ENCODE measurements at places on chromosomes 13 and 19. TPM values are rescaled to one million over a fixed set of nuclear protein-coding genes. Genes with fewer than 3 reads are reported as not detected.

DNA sequence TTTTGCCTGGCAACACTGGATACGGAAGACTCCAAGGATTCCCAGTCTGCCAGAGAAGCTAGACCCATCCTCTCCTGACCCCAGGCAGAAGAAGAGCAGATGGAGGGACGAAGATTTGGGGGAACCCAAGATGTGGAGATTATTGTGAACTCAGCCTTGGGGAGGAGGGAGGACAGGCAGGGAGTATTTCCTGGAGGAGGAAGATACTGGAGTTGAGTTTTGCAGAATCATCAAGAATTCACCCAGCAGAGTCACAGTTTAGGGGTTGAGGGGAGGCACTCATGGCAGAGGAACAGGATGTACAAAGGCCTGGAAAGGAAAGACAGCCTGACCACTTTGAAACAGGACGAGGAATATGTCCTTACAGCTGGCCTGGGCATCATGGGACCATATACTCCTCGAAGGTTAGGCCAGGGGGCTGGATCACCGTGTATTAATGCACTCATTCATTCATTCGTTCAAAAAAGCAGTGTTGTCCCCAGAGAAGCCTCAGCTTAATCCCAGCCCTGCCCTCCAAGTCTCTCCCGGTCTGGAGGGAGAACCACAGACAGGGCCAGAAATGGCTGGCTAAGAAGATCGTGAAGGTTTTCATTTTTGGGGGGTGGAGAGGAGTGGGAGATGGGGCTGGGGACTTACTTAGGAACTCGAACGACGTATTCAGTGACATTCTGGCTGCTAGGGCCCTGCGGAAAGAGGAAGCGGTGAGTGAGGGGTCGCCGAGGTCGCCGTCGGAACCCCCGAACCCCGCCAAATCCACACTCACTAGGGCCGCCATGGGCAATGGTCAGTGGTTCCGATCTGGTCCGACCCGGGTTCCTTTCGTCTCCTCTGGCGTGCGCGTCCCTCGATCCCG, 517 bp downstream of the GTF2F1 start:
- DNase-seq = no peak
- peak overlapping the region; percentile 90 for H3K27ac ChIP-seq
- H3K27me3 ChIP-seq = no peaks in the 10 kb centered on the region
- peak overlapping the region; percentile 64 for H3K4me3 ChIP-seq

- no peaks in the 10 kb centered on the region for H3K36me3 ChIP-seq
- H3K27ac ChIP-seq = peak overlapping the region; percentile 61
- no peaks in the 10 kb centered on the region for H3K27me3 ChIP-seq
- DNase-seq = no peak
- H3K4me1 ChIP-seq = peaks cover 22% of the 10 kb centered on the region
- peak overlapping the region; percentile 7 for H3K4me3 ChIP-seq
Measured at GRCh38 chr13:72959643-72960042, 99.2 kb upstream of the KLF5 start.

DNA sequence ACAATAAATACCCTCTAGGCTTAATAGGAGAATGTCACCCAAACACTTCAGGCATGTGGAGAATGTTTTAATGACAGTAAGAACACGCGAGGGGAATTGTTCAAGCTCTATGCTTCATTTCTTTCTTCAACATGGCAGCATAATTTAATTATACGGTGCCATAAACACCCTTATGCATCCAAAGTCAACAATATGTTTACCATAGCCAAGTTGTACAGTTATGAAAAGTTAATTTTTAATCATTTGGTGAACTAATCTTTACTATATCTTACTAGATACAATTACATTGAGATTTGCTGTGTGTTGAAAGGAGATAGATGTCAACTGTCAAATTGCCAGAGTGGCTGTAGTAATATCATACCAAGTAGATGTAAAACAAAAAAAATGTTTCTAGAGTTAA, 185.9 kb upstream of the NBEA start:
- H3K27ac ChIP-seq = no peak overlapping the region
- H3K4me3 ChIP-seq = no peak overlapping the region
- no peaks in the 10 kb centered on the region for H3K4me1 ChIP-seq
- no peak for DNase-seq

The TGFBR3L gene
- total RNA-seq = not detected

GRCh38 chr13:71360041-71360440, 507.0 kb downstream of the DACH1 start:
- H3K27me3 ChIP-seq = no peaks in the 10 kb centered on the region
- H3K27ac ChIP-seq = no peak overlapping the region
- DNase-seq = no peak

DNA sequence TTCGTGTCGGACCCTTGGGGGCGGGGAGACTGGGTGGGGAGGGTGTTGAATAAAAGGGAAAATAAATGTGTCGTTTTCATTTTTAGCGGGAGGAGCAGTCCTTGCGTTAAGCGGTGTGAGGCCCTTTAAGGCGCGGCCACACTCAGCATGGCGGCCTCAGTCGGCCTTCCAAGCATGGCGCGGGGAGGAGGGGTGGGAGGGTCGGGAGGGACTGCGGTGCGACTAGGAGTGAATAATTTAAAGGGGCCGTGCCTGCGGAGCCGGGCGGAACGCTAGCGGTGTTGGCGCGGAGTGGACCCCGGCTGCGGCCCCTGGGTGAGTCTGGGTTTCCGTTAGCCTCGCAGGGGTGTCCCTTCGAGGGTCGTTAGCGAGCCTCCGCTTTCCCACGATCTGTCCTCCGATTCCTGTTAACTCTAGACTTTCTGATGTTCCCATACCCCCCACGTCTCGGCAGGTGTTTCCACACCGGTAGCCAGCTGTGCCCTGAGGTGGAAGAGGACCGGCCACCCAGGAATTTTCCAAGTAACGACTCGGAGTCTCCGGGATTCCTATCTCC, 1.5 kb upstream of the PNPLA6 start:
- peak overlapping the region; percentile 71 for H3K4me3 ChIP-seq
- H3K36me3 ChIP-seq = peaks cover 10% of the 10 kb centered on the region
- peak; percentile 86 for DNase-seq
- H3K27me3 ChIP-seq = no peaks in the 10 kb centered on the region
- peak overlapping the region; percentile 92 for H3K27ac ChIP-seq
- peaks cover 17% of the 10 kb centered on the region for H3K4me1 ChIP-seq

DNA sequence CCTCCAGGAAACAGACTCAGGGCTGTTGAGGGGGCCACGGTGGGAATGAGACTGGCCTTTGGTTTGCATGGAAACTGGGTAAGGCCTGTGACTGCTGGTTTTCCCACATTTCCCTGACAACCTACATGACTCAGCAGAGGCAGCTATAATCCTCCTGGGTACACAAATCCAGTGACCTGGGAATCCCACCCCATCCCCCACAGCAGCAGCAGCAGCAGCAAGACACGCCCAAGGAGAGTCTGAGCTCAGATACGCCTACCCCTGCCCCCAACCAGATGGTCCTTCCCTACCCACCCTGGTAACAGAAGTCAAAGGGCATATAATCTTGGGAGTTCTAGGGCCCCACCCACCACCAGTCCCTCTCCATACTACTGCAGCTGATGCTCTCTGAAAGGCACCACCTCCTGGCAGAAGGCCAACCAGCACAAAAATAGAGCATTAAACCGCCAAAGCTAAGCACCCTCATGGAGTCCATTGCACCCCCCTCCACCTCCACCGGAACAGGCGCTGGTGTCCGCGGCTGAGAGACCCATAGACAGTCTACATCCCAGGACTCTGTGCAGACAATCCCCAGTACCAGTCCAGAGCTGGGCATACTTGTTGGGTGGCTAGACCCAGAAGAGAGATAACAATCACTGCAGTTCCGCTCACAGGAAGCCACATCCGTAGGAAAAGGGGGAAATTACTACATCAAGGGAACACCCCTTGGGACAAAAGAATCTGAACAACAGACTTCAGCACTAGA, 237.2 kb upstream of the SPRY2 start:
- H3K27me3 ChIP-seq = no peaks in the 10 kb centered on the region
- H3K4me3 ChIP-seq = no peak overlapping the region
- no peaks in the 10 kb centered on the region for H3K4me1 ChIP-seq
- H3K36me3 ChIP-seq = no peaks in the 10 kb centered on the region

The ZFP82 gene
- 9.5 TPM for total RNA-seq

The SLC7A9 gene
- total RNA-seq = not detected

DNA sequence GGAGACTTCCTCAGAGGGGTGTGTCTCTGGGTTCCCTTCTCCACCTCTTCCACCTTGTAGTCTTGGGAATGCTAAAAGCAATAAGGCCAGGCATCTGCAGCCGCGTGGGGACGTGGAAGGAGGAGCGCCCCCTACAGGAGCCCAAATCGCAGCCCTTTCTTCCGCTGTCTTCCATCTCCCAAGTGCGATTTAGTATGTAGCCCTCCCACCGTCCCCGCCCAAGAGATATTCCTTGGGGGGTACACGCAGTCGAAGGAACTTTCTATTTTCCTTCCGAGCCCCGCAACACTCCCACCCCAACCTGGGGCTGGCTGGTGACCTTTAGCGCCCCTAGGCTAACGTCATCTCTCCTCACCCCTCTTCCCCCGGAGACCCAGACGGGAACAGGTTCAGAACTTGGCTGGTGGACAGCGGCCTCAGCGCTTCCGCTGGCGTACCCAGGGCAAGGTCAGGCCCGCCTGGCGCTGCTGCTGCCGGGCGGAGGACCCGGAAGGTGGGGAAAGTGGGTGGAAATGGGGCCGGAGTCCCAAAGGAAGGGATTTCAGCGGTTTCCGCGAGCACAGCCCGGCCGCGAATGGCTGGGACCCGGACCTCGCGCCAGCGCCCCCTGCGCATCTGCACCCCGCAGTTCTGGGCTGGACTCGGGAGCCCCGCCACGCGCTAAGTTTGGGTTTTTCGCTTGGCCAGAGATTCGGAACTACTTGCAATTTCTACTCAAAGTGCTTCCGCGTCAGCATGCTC, 2.1 kb upstream of the PCDH8 start:
- peak overlapping the region; percentile 68 for H3K27ac ChIP-seq
- H3K4me1 ChIP-seq = peaks cover 35% of the 10 kb centered on the region
- H3K4me3 ChIP-seq = peak overlapping the region; percentile 1
- DNase-seq = peak; percentile 81
- peaks cover 18% of the 10 kb centered on the region for H3K27me3 ChIP-seq
- no peaks in the 10 kb centered on the region for H3K36me3 ChIP-seq

DNA sequence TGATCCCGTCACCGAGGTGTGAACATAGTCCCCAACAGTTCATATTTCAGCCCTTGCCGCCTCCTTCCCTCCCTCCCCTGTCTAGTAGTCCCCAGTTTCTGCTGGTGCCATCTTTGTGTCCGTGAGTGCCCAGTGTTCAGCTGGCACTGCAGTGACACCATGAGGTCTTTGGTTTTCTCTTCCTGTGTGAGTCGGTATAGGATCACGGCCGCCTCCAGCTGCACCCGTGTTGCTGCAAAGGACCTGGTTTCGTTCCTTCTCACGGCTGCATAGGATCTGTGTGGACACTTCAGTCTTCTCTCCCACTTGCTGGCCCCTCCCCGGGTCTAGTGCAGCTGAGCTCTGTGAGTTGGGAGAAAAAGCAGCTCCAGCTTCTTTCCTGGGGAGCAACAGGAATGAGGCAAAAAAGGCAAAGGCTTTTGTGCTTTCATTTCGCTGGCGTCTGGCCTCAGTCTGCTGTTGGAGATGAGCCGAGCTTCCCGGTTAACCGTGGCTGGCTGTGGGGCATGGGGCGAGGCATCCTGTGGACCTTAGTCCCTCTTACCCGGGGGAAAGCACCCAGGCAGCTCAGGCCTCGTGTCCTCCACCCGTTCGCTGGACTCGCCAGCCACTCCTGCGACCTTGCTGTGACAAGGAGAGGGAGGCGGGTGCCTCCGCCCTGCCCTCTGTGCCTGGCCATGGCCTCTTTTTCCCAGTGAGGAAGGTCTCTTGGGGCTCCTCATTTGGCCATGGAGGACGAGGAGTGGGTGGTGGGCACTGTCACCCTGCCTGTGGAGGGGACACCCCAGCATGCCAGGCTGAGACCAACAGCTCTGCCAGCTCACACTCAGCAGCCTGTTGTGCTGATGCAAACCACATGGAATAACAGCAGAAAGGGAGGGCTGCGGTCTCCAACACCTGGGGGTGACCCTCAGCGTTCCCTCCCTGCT, 196.5 kb downstream of the TEX29 start:
- H3K27ac ChIP-seq = no peak overlapping the region
- no peaks in the 10 kb centered on the region for H3K36me3 ChIP-seq
- no peaks in the 10 kb centered on the region for H3K4me1 ChIP-seq
- no peaks in the 10 kb centered on the region for H3K27me3 ChIP-seq
- no peak overlapping the region for H3K4me3 ChIP-seq

The CALR3 gene
- total RNA-seq = not detected

DNA sequence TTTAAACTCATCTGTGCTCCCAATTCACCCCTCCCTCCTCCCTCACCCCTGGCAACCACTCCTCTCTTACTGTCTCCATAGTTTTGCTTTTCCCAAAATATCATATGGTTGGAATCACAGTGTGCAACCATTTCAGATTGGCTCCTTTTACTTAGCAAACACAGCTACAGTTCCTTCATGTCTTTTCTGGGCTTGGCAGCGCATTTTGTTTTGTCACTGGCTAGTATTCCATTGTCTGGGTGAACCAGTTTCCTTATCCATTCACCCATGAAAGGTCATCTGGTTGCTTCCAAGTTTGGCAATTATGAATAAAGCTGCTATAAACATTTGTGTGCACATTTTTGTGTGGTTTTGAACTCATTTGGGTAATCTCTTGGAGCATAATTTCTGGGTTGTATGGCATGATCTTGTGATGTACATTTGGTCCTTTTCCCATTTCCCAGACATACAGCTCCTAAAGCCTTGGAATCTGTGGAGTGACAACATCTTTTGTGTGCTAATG, 23.9 kb upstream of the GAS6 start:
- no peaks in the 10 kb centered on the region for H3K36me3 ChIP-seq
- peak overlapping the region; percentile 54 for H3K27ac ChIP-seq
- peaks cover 16% of the 10 kb centered on the region for H3K4me1 ChIP-seq
- peak; percentile 55 for DNase-seq
